ENCODE measurements at places on chromosomes 1 and 21. TPM values are rescaled to one million over a fixed set of nuclear protein-coding genes. Genes with fewer than 3 reads are reported as not detected.

GRCh38 chr1:232472485-232473041 is 157.4 kb downstream of the SIPA1L2 start:
- DNase-seq: no peak

DNA sequence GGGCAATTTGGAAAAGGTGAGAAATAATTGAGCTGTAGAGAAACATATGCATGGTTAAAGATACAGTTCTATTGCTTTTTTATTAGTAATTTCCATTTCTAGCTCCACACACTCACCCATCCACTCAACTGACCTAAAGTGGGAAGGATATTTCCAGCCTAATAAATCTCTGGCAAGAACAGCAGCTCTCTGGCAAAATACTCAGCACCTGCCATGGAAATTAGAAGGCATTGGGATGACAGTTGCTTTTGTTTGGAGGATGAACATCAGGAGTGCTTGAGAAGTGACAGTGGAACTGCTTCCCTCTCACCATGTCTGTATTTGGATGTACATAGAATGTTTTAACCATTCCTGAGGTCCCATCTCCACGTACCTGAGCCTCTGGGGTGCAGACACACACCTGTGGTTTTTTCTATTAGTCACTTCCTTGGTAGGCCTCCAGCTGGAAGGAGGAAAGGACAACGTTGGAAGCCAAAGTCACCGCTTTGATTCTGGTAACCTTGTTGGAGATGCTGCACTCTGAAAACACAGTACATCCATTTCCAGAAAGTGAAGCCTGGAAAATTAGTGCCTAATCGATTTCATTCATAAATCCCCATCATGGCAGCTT is 62.3 kb upstream of the RUNX1 start:
- no peak for DNase-seq

- DNase-seq: no peak
These were observed 24.4 kb downstream of the C1orf141 start for GRCh38 chr1:67110352-67110751.

GRCh38 chr1:231278100-231278790 is 37.2 kb downstream of the GNPAT start:
- no peak for DNase-seq

Gene FLG2
- not detected for polyA plus RNA-seq

Gene PLPP3
- 4.9 TPM for polyA plus RNA-seq

Gene CHIA
- polyA plus RNA-seq: not detected

Gene CSMD2
- under 0.01 TPM for polyA plus RNA-seq

Gene INSRR
- not detected for polyA plus RNA-seq

Data from sigmoid colon (tissue), 7 donors.